Thoracic aorta (tissue), 2 donors: ENCODE measurements at places on chromosomes 4 and X.

DNA sequence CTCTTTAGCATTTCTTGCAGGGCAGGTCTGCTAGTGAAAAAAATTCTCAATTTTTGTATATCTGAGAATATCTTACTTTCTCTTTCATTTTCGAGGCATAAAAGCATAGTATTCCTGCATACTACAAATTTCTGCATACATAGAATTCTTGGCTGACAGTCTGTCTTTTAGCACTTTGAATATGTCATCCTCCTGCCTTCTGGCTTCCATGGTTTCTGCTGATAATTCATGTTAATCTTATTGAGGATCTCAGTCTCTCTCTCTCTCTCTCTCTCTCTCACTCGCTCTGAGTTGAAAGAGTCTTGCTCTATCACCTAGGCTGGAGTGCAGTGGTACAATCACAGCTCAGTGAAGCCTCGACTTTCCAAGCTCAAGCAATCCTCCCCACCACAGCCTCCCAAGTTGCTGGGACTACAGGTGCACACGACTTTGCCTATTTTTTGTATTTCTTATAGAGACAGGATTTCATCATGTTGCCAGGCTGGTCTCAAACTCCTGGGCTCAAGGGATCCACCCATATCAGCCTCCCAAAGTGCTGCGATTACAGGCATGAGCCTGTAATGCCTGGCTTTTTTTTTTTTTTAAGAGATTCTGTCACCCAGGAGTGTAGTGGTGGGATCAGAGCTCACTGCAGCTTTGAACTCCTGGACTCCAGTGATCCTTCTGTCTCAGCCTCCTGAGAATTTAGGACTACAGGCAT lies 161.3 kb downstream of the FNIP2 start:
- no peak for DNase-seq

DNA sequence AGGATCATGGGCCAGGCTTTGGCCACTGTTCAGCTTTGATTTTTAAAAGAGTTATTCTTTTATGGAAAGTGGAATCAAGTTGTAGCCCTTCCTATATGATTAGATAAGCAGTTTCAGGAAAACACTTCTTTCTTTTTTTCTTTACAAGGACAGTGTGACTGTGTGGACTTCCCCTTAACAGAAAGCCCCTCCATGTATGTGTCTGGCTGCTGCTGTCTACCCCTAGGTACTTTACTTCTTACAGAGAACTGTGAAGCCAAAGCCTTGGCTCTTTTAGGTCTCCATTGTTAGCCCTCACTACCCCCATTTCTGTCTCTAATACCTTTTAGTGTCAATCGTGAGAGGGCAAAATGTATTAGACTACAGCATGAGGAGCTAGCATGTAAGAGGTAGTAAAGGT lies 19.1 kb downstream of the VSIG1 start:
- DNase-seq: no peak

GRCh38 chrX:138845786-138846185 lies 134.3 kb upstream of the FGF13 start:
- no peak for DNase-seq

GRCh38 chr4:10973686-10974085 lies 289.1 kb upstream of the CLNK start:
- DNase-seq: no peak

GRCh38 chrX:112798736-112799135 lies 41.9 kb downstream of the AMOT start:
- DNase-seq: no peak

GRCh38 chr4:35516102-35516501 lies 728.2 kb downstream of the ARAP2 start:
- no peak for DNase-seq

GRCh38 chr4:151167561-151167960 lies 68.1 kb downstream of the RPS3A start:
- no peak for DNase-seq

GRCh38 chr4:41656572-41657520 lies 91.7 kb downstream of the PHOX2B start:
- DNase-seq: no peak

DNA sequence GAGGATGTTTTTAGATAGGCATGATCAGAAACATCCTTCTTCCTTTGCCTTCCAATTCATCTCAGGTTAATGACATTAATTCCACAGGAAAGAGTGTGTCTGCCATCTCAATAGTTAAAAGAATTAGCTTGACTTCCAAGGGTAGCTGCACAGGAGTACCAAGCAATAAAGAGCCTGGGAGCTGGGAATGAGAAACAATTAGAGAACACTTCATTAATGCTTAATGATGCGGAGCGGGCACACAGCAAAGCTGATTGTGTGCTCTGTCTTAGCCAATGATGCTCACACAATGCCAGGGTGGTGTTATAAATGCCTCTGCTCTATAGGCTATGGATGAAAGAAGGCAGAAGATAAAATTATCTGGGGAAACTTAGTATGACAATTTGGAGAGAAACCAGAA lies 1052.5 kb upstream of the LCORL start:
- DNase-seq: no peak

DNA sequence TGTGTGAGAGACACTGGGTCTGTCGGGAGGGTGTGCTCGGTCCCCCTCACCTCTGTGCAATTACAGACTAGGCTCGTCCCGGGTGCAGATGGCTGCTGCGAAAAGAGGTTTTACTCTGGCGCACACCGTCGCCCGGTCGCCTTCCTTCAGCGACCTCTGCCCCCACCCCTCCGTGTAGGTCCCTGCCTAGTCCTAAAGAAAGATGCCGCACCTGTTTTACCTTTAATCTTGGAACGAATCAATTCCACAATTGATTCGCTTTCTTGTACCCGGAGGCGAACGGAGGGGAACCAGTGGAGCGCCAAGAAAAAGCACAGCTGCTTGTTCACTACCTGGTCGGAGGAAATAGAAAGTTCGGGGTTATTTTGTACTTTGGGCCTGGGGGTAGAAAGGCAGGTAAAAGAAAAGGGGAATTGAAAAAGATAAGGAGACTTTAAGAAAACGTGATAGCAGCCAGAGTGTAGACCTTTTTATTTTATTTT lies 1.2 kb downstream of the NPNT start:
- no peak for DNase-seq

- no peak for DNase-seq
These were observed 7.8 kb upstream of the MAN2B2 start for GRCh38 chr4:6567218-6567617.

- no peak for DNase-seq
These were observed 19.9 kb downstream of the PGRMC2 start for GRCh38 chr4:128267745-128268144.

GRCh38 chrX:44352758-44353157 lies 9.3 kb upstream of the EFHC2 start:
- no peak for DNase-seq

GRCh38 chrX:25872786-25873185 lies 265.4 kb upstream of the MAGEB18 start:
- DNase-seq: no peak

DNA sequence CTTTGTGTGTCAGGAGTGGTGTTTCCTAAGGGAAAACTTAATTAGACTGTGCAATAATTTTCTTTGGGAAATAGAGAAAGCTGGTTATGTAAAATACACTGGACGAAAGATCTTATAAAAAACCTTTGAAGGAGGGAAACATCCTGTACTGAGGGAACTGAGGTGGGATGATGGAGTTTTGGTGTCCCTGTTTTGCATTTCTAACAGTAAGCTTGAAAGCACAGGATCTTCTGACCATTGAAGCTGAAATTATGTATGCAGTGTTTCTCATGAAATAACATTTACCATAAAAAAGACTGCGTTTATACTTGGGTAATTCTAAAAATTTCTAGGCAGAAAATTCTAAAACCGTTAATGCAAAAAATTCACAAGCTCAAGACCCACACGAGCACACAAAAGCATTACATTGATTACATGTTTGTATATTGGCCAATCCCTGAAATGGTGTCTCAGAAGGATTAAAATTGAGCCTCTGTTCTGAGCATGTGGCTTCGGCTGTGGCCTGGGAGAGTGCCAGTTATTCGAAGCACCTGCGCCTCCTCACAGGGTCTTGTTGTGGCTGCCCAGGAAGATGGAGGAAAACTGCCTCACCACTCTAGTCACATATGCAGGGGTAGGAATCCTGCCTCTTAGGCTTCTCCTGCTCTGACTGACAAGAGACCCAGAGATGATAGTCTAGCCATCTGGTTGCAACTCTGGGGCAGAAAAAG lies 49.5 kb downstream of the JADE3 start:
- DNase-seq: no peak

GRCh38 chrX:139120760-139121159 lies 409.2 kb upstream of the FGF13 start:
- no peak for DNase-seq

GRCh38 chrX:2965965-2966364 lies 36.8 kb upstream of the ARSD start:
- DNase-seq: no peak

DNA sequence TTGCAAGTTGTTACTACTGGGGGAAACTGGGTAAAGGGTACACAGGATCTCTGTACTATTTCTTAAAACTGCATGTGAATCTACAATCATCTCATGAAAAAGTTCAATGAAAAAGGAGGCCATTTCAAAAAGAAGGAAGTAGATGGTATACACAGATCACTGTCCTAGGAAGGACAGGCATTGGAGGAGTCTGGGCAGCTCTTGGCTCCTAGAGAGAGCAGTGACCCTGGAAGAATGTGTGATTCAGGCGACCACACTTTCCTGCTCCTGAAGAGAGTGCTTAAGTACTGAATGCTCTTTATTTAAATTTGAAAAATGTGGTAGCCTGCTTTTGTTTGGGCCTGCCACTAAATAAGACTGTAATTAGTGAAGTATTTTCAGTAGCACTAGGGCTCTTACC lies 318.1 kb upstream of the CASK start:
- DNase-seq: no peak

- no peak for DNase-seq
These were observed 10.5 kb downstream of the KLF3 start for GRCh38 chr4:38674258-38675144.
